ENCODE measurements at places on chromosomes 11 and 22.

DNA sequence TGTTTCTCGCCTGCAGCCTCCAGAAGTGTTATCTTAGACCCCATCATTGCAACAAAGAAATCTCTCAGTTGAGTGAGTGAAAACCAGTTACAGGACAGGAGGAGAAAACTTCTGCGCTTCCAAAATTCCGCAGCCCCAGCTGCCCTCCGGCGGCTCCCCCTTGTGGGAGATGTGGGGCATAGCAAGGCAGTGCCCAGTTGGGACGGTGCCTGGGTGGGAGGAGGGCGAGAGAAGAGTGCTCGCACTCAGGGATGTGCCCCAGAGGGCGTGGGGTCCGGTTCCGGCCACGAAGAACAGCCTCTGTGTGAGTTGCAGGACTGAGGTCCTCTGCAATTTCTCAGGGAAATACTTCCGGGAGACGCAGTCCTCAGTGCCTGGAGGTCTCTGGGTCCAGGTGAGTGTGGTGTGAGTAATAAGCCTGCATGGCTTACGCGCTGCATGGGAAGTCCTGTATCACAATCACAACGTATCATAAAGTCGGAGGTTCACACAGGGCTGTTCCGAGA, 87.0 kb upstream of the BLID start:
- no peak for DNase-seq

- no peak for DNase-seq
These were observed 491.0 kb downstream of the TMEM135 start for GRCh38 chr11:87528752-87529151.

GRCh38 chr22:20430720-20431510, 6.7 kb downstream of the SCARF2 start:
- peak; percentile 73 for DNase-seq

DNA sequence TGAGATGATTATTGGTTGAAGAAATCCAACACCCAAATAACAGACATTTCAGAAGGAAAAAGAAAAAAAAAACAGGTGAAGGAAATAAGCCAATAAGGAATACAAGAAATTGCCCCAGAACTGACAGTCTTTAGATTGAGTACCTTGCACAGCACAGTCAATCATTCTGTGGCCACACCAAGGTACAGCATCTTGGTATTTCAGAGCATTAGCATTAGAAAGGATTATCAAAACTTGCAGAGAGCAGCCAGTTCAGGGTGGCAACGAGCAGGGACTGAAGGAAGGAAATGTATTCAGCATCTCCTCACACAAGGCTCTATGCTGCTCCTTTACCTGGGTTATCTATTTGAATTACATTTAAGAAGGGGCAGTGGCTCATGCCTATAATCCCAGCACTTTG, 2.1 kb downstream of the ADA2 start:
- no peak for DNase-seq

DNA sequence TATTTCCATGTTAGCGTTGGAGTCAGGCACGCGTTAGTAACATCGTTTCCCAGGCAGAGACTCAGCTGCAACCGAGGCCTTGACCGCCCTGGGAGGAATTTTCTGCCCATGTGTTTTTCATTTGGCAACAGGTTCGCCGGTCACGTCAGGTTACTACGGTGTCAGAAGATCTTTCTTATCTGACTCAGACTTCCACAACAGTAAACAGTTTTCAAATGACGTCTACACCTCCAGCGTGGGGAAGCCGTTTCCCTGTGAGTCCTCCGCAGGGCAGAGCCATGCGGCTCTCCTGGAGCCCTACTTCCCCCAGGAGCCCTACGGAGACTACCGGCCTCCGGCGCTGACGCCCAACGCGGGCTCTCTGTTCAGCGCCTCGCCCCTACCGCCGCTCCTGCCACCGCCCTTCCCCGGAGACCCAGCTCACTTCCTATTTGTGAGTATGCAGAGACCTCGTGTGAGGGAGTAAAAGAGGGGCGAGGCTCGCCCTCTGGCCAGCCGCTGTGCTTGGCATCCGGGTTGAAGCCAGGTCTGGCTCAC, 14.3 kb upstream of the POU2AF3 start:
- no peak for DNase-seq
